ENCODE measurements at places on chromosomes 12 and 14.

GRCh38 chr12:5114436-5114835 is 70.8 kb downstream of the KCNA5 start:
- no peak for DNase-seq

GRCh38 chr14:27634056-27634970 is 1036.5 kb upstream of the NOVA1 start:
- DNase-seq = no peak

GRCh38 chr12:79187032-79187431 is 322.5 kb downstream of the SYT1 start:
- DNase-seq = no peak

DNA sequence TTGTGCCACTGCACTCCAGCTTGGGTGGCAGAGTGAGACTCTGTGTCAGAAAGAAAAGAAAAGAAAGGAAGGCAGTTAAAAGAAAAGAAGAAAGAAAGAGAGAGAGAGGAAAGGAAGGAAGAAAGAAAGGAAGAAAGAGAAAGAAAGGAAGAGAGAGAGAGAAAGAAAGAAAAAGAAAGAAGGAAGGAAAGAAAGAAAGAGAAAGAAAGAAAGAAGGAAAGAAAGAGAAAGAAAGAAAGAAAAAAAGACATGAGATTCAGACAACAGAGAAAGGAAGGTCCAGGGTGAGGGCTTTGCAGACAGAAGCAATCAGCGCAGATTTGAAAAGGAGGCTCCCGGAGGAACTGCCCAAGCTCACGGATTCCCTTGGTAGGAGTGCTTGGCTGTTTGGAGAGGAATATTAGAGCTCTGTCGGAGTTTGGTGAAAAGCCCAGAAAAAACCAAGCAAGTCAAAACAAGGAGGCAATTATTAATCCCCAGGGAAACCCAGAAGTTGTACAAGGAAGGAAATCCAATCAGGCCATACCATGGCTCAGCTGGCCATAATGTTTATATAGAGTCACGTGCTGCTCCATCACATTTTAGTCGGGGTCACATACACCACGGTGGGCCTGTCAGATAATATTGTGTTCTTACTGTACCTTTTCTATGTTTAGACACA is 11.6 kb upstream of the CCDC85C start:
- DNase-seq = no peak

DNA sequence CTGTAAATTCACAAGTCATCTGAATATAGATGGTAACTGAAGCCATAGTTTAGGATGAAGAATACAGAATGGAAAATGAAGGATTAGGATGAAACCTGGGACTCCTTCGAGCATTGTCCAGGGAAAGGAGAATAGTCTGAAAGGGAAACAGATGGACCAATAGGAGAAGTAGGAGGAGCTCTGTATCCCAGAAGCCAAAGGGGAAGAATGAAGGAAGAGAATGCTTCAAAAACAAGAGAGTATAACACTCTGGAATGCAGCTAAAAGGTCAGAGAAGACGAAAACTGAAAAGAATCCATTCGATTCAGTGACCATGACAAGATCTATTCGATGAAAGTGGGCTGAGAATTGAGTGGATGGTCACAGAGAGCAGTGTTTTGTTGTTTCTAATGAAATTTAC is 1.0 kb downstream of the GMFB start:
- DNase-seq = no peak

DNA sequence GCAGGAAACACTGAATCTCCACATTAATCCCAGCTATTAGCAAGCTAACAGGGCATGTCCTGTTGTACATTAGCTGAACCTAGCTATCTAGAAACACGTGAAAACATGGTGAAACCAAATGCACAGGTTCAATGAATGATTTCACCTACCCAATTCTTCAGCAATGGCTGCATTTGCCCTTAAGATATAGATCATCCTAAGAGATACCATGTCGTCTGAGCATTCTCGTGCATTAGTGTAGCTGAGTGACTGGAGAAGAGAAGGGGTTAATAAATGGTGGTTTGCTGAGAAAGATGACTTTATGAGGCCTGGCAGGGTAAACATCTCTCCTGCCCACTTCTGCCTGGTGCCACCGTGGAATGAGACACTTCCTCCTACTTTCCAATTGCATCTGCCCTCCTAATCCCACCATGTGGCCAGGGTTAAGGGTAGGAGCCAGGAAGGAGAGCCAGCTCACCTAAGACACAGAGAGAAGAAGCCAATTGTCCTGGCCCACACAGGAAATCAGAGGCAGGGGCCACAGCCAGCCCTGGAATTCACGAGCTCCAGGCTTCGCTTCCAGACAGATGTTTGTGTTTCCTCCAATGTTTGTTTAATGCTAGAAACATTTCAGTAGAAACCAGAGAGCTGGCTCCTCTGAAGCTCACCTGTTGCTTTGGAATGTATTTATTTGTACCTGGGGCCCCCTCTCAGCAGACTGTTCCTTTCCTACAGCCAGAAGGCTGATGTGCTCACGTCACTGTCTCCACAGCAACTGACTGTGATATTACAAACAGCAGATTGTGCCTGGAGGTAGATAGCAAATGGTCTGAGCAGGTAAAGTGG is 126.0 kb upstream of the PARP11 start:
- no peak for DNase-seq

DNA sequence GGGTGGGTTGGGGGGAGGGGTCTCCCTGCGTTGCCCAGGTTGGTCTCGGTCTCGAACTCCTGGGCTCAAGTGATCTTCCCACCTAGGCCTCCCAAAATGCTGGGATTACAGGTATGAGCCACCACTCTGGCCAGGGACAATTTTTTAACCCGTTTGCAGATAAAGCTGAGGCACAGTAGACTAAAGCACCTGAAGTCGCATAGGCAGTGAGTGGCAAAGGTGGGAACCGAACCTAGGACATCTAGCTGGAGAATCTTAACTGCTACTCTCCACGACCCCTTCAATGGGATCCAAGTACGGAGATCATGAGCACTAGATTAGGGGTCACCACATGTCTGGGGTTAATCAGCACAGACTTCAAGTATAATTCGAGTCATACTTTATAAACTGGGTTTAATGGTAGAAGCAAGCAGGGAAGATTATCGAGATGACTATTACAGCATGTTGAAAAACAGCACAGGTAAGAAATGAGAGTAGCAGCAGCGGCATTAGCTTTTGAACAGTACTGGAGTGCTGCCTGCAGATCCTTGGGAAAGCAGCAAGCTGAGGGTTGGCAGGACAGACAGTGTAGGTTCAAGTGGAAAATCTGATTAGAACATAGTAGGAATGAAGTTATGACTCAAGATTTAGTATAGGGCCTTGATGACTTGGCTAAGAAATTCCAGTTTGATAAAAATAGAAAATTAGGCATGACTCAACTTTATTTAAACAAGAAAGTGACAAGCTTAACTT is 23.9 kb downstream of the NID2 start:
- DNase-seq = peak; percentile 80

DNA sequence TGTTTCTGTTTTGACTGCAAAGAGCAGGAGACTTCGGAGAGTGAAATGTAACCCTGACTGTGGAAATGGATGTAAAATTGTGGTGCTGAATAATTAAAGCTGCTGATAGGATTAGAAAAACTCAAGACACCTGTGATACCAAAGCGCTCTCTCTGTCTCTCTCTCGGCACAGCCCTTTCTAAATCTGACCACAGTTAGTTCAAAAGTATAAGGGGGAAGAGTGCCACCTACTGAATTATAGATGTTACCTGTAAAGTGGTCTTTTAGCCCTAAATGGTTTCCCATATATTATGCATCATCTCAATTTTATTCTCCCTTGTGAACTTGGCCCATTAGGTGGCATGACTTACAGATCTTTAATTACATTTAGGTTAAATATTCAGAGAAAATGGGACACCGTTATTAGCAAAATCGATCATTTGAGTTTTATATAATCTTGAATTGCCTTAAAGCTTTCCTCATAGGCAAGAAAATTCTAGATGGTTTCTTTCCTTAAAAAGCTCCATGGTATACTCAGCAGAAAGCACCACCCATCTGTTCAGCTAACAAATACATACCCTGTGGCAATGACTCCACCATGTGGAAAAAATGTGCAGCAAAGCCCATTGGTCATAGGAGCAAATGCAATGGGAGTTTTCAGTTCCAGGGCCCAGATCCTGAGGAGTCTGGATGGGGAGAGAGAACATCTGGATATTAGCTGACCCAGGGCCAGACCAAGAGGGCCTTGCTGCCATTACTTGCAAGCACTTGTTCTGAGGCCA is 18.1 kb downstream of the RFC5 start:
- no peak for DNase-seq

- peak; percentile 55 for DNase-seq
Measured at GRCh38 chr14:104673481-104673880, 15.9 kb upstream of the INF2 start.

GRCh38 chr12:7782055-7782454 is 7.1 kb upstream of the NANOG start:
- no peak for DNase-seq

GRCh38 chr14:77284066-77284465 is 13.1 kb upstream of the NGB start:
- DNase-seq = peak; percentile 21

DNA sequence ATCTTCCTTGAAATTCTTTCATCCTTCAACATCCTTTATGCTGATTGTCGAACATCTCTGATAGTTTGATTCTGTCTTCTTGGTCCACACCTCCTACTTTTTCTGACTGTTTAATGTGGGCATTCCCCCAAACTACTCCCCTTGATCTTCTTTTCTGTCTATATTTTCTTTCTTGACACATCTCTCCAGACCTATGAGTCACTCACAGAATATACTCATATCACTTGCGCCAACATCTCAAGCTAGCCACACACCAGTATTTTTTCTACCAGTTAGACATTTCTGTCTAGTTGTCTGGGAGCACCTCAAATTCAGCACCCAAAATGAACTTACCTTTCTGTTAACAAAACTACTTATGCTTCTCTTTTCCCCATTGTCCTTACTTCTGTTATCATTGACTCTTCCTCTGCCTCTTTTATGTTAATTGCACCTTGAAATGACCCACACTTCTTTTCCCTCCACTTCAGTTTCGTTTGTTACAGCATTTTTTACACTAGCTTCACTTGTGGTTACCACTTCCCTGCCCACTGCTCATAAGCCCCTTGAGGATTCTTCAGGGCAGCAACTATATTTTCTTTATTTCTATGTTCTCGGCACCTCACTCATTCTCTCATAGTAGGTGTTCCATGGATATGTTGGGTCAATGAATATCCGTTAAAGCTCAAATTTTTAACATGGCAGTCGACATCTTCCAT is 33.5 kb downstream of the TSHR start:
- no peak for DNase-seq

DNA sequence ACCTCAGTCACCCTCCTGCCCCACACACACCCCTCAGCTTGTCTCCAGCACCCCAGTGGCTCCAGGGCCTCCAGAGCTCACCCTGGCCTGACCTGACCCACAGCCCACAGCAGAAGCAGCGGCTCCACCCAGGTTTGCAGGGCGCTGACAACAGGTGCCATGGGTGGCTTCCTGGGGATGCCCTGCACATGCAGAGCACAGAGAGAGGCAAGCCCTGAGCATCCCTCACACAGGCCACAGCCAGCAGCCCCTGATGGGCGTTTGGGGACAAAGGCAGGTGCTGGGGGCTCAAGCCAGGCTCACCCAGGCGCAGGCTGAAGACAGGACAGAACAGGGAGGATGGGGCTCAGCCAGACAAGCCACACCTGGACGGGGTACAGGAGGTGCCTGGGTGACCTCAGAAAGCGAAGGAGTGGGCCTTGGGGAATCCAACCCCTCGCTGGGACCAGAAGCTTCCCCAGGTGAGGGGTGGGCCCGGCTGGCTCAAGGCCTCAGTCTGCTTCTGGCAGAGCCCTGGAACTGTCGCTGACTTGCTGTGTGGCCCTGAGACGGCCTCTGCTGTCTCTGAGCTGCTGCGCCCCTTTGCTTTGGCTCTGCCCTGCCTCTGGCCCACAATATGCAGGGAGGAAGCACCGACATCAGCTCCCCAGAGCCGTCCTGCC is 10.6 kb downstream of the ARL6IP4 start:
- DNase-seq = no peak

GRCh38 chr12:31362759-31363415 is 36.9 kb upstream of the SINHCAF start:
- no peak for DNase-seq

DNA sequence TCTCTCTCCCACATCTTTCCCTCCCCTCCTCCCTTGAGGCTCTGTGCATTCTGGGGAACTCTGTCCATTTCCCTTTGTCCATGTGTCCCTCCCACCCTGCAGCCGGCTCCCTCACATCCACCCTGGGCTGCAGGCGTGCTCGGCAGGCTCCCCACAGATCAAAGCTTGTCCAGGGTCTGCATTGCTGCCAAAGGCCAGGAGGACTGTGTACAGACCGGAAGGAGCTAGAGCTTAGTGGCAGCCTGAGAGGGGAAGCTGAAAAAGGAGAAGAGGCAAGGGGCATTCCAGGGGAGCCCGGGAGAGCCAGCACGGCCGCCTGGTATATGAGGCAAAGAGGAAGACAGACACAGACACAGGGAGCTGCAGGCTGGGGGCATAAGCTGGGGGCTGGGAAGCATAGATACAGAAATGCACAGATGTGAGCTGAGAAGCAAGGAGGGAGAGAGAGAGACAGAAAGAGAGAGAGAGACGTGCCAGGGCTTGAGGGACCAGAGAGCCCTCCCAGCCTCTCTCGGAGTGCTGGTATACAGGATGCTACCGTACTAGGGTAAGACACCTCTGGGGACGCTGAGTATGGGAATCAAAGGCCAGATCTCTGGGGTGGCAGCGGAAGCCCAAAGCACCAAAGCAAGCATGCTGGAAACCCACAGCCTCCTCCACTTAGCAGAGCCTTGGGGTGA is 3.3 kb downstream of the CD4 start:
- peak; percentile 78 for DNase-seq

DNA sequence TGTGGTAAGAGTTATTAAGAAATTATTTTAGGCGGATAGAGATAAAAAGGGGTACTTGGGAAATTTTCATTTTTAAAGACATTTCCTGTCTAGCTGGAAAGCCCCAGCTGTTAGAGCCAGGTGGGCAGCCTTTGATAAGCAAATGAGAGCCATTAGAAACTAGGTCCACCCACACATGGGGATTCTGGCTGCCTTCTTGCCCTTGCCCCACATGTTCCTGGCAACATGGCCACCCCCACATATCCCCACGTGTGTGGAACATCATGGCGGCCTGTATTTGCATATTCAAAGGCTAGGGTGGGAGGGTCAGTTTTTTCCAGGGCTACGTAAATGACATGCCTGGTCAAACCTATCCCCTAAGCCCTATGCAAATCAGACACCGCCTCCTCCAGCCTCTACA is 1382.1 kb downstream of the AACS start:
- DNase-seq = no peak

DNA sequence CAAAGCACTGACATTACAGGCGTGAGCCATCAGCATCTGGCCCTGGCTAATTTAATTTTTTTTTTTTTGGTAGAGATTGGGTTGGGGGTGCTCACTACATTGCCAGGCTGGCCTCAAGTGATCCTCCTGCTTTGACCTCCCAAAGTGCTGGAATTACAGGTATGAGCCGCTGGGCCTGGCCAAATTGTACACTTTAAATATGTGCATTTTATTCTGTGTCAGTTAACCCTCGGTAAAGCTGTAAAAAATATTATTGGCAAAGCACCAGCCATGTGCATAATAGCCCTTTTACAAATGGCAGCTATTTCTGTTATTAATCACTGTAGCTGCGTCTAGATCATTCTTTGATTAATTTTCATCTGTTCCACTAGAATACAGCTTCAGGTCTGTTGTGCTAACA is 12.0 kb downstream of the TMEM119 start:
- DNase-seq = no peak
